ENCODE measurements at places on chromosomes 6 and 20. TPM values are rescaled to one million over a fixed set of nuclear protein-coding genes. Genes with fewer than 3 reads are reported as not detected.

MRPS18B gene
- 55.8 TPM for polyA plus RNA-seq

SLC52A3 gene
- polyA plus RNA-seq: 4.0 TPM

DNA sequence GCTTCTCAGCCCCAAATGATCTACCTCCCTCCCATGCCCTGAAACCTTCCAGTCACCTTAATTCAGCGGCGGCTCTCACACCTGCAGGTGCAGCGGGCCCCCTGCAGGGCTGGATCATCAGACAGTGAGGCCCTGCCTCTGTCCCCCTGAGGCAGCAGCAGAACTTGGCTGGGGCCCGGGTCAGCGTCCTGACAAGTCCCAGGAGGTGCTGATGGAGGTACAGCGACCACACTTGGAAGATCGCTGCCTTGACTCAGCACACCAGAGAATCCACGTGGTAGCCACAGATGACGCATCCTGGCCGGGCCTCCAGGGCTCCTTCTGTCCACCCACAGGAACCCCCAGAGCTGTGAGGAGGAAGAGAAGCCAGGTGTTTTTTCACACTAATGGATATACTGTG is 116.4 kb upstream of the THBS2 start:
- no peak for DNase-seq

DNA sequence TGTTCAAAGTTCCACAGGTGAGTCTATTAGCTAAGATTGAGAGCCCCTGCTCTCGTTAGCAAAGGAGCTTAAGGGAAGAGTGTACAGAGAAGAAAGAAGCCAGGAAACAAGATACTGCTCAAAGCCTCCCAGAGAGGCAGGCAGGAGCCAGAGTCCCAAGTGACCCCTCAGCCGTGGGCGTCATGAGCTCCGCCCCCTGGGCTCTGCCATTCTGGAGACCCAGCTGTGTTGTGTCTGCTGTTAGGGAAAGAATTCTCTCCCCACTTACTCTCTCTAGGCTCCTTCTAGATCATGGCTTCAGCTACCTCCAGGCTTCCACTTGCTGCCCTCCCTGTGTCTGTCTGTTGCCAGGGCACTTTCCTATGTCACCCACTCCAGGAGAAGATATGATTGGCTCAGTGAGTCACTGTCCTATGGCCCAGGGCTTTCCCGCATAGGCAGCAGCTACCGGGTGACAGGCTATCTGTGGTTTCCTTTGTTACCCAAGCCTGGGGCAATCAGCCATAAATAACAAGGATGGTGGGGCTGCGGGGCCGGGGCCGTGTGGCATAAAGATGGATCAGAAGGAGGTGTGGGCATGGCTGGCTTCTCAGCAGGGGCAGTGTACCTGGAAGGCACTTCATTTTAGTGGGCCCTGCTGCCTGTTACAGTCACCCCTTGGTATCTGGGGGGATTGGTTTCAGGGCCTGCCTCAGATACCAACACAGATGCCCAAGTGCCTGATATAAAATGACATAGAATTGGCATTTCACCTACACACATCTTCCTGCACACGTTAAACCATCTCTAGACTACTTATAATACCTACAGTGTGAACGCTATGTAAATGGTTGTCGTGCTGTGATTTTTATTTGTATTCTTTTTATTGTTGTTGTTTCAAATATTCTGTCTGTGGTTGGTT is 118.9 kb downstream of the ARMC2 start:
- DNase-seq: peak; percentile 75

DNA sequence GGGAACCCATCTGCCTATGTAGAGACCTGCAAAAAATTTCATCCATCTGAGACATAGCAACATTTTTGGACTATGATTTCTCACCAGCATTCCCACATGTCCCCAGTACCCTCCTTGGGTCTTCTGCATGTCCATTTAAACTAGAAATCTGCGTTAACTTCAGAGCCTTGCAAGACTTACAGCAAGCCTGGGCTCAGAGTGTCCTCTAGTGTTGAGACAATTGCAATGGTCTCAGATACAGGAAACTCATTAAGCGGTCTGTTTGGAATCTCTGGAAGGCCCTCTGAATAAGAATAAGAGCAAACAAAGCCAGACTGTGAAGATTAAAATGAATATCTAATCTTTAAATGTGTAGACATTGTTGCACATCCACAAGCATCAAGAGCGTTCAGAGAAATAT is 20.5 kb upstream of the PI3 start:
- DNase-seq: no peak
